ENCODE measurements at places on chromosomes 5 and 9. TPM values are rescaled to one million over a fixed set of nuclear protein-coding genes. Genes with fewer than 3 reads are reported as not detected.
A peak's percentile ranks its signal among the peaks of the same experiment; 100 is the strongest.

- no peak overlapping the region for H3K4me3 ChIP-seq
- DNase-seq = peak; percentile 13
- H3K36me3 ChIP-seq = no peaks in the 10 kb centered on the region
Measured at GRCh38 chr5:138605254-138605972, 30.2 kb upstream of the HSPA9 start.

DNA sequence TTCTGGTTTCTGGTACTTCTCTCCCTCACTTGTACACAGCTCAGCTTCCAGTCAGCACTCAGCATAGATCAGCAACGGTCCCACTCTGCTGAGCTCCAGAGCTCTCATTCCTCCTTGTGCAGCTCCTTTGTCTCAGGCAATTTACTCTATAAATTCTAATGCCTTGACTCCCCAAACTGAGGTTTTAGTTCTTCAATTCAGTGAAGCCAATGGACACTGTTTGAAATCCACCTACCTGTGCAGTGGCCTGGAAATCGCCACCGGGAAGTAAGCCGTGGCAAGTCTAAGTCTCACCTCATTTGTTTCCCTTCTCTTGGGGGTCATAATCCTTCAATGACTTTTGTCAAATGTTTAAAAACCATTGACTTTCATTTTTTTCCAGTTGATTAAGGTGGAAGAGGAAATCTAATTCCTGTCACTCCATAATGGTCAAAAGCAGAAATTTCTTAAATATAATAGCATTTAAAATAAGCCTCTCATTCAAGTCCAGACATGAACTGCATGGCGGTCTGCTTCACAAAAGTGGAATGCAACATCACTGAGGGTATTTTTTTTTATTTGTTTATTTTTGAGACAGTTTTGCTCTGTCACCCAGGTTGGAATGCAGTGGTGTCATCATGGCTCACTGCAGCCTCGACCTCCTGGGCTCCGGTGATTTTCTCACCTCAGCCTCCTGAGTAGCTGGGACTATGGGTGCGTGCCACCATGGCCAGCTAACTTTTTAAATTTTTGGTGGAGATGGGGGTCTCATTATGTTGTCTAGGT, 79.6 kb downstream of the C7 start:
- no peaks in the 10 kb centered on the region for H3K27me3 ChIP-seq
- H3K4me3 ChIP-seq = no peak overlapping the region
- DNase-seq = no peak
- H3K4me1 ChIP-seq = no peaks in the 10 kb centered on the region
- no peak overlapping the region for H3K27ac ChIP-seq

- no peaks in the 10 kb centered on the region for H3K27me3 ChIP-seq
- DNase-seq = no peak
- no peaks in the 10 kb centered on the region for H3K36me3 ChIP-seq
- H3K4me1 ChIP-seq = no peaks in the 10 kb centered on the region
- H3K27ac ChIP-seq = no peak overlapping the region
Measured at GRCh38 chr5:24235946-24236345, 408.8 kb downstream of the CDH10 start.

GRCh38 chr9:83701769-83702168, 6.0 kb downstream of the UBQLN1 start:
- H3K4me3 ChIP-seq = peak overlapping the region; percentile 22
- H3K27me3 ChIP-seq = no peaks in the 10 kb centered on the region
- peak; percentile 88 for DNase-seq
- peak overlapping the region; percentile 57 for H3K27ac ChIP-seq
- no peaks in the 10 kb centered on the region for H3K36me3 ChIP-seq

DNA sequence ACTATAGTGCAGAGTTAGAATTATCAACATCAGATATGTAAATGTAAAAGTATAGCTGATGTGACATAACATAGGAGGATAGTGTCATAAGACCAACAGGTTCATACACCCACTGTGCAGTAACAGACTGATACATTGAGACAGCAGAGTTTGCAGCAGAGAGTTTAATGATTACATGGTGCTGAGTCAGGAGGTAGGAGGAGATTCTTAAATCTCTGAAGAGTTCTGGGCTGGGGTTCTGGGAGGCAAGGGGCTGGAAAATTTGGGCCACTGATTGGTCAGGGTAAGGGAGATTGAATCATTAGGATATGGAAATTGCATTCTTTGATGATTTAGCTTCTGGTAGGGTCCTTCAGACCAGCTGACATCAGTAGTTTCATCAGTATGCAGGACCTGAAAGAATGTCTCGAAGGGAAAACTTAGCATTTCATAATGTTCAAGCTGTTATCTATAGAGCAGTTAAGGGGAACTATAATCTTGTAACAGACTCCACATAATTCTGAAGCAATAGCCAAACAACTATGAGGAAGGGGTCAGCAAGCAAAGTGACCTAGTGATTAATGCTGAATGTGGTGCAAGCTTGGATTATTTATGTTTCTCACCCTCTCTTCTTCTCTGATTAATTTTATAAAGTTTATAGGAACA, 35.6 kb downstream of the CCL28 start:
- DNase-seq = no peak
- H3K36me3 ChIP-seq = no peaks in the 10 kb centered on the region
- H3K27me3 ChIP-seq = no peaks in the 10 kb centered on the region
- no peak overlapping the region for H3K27ac ChIP-seq
- H3K4me3 ChIP-seq = no peak overlapping the region
- no peaks in the 10 kb centered on the region for H3K4me1 ChIP-seq

- peaks cover 3% of the 10 kb centered on the region for H3K36me3 ChIP-seq
- no peak overlapping the region for H3K27ac ChIP-seq
- DNase-seq = no peak
- no peaks in the 10 kb centered on the region for H3K27me3 ChIP-seq
Measured at GRCh38 chr5:159181152-159181551, 28.2 kb downstream of the RNF145 start.

- no peak overlapping the region for H3K4me3 ChIP-seq
- H3K27me3 ChIP-seq = no peaks in the 10 kb centered on the region
- H3K36me3 ChIP-seq = peaks cover 22% of the 10 kb centered on the region
Measured at GRCh38 chr9:92297611-92298010, 4.1 kb upstream of the IARS1 start.

DNA sequence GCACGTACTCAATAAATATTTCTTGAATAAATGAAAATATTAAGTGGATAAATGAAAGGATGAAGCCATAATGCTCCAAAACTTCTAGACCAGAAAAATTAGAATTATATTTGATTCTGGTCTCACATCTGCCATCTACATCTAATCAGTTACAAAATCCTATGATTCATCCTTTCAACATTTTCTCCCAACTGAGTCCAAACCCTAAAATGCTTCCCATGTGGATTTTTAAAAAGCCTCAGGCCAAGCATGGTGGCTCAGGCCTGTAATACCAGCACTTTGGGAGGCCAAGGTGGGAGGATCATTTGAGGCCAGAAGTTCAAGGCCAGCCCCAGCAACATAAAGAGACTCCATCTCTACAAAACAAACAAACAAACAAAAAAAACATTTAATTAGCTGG, 31.6 kb upstream of the FST start:
- no peaks in the 10 kb centered on the region for H3K36me3 ChIP-seq
- H3K4me1 ChIP-seq = no peaks in the 10 kb centered on the region
- H3K27ac ChIP-seq = no peak overlapping the region
- H3K27me3 ChIP-seq = no peaks in the 10 kb centered on the region

DNA sequence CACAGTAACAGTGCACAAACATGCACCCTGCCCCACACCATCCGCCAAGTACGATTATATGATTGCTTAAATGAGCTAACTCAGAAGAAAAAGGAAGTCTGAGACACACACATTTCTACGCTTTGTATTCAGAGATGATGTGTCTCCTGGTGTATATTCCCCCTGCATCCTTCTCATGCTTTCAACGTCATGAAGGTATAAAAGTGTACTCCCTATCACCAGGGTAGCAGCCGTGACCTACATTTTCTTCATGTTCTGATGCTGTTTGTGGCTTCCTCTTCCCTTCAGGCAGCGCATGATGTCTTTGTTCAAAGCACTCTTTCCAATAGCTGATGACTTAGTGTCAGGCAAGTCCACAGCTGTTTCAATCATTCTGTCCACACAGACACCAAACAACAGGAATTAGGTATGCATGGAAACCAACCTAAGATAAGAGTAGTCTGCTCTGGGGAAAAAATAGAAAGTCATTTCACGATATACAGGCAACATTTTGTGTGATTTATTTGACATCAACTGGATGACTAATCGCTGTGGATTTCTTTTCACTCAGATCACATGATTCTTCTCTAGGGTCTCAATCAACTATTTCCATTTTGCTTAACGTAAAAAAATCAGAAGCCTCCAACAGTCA, 269.4 kb upstream of the PTGER4 start:
- H3K36me3 ChIP-seq = no peaks in the 10 kb centered on the region
- H3K4me1 ChIP-seq = peaks cover 24% of the 10 kb centered on the region
- peak; percentile 97 for DNase-seq

- no peak for DNase-seq
- no peak overlapping the region for H3K27ac ChIP-seq
- H3K4me3 ChIP-seq = no peak overlapping the region
- H3K4me1 ChIP-seq = peaks cover 10% of the 10 kb centered on the region
Measured at GRCh38 chr5:52925001-52925400, 64.2 kb upstream of the ITGA2 start.

GRCh38 chr9:24828687-24829086, 283.0 kb upstream of the IZUMO3 start:
- H3K27me3 ChIP-seq = no peaks in the 10 kb centered on the region
- H3K4me1 ChIP-seq = no peaks in the 10 kb centered on the region
- DNase-seq = no peak
- no peak overlapping the region for H3K27ac ChIP-seq
- H3K4me3 ChIP-seq = no peak overlapping the region

DNA sequence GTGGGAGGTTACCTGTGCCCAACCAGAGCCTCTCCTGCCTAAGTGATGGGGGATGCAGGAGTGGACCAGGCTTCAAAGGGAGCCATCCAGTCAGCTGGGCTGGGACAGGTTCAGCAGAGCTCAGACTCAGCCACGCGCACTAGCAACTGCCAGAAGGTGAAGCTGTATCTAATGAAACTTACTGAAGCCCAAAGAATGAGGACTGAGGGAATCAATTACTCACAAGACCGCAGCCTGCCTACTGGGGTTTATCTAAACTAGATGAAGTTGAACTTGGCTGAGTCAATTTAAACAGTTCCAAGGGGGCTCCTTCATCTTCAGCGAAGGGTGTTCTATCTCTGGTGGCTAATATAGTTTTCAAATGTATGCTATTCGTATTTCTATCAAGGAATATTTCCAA, 11.4 kb downstream of the HAND1 start:
- no peaks in the 10 kb centered on the region for H3K36me3 ChIP-seq
- H3K4me1 ChIP-seq = no peaks in the 10 kb centered on the region
- DNase-seq = no peak
- H3K27me3 ChIP-seq = peaks cover 24% of the 10 kb centered on the region

- no peak for DNase-seq
- no peaks in the 10 kb centered on the region for H3K4me1 ChIP-seq
- peaks cover 3% of the 10 kb centered on the region for H3K27me3 ChIP-seq
- H3K36me3 ChIP-seq = no peaks in the 10 kb centered on the region
- H3K4me3 ChIP-seq = no peak overlapping the region
Measured at GRCh38 chr9:14895806-14896205, 14.4 kb downstream of the FREM1 start.

DNA sequence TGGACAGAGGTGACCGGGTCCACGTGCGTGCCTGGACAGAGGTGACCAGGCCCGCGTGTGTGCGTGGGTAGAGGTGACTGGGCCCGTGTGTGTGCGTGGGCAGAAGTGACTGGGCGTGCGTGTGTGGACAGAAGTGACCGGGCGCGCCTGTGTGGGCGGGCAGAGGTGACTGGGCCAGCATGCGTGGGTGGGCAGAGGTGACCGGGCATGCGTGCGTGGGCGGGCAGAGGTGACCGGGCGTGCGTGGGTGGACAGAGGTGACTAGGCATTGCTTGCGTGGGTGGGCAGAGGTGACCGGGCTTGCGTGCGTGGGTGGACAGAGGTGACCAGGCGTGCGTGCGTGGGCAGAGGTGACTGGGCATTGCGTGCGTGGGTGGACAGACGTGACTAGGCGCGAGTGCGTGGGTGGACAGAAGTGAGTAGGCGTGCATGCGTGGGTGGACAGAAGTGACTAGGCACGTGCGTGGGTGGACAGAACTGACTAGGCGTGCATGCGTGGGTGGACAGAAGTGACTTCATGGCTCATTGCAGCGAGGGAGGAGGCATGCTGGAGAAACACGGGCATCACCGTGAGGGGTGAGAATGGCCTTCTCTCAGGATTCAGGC, 254.1 kb upstream of the IRX4 start:
- H3K4me3 ChIP-seq = no peak overlapping the region
- no peak overlapping the region for H3K27ac ChIP-seq
- H3K4me1 ChIP-seq = no peaks in the 10 kb centered on the region
- no peak for DNase-seq
- no peaks in the 10 kb centered on the region for H3K36me3 ChIP-seq

DNA sequence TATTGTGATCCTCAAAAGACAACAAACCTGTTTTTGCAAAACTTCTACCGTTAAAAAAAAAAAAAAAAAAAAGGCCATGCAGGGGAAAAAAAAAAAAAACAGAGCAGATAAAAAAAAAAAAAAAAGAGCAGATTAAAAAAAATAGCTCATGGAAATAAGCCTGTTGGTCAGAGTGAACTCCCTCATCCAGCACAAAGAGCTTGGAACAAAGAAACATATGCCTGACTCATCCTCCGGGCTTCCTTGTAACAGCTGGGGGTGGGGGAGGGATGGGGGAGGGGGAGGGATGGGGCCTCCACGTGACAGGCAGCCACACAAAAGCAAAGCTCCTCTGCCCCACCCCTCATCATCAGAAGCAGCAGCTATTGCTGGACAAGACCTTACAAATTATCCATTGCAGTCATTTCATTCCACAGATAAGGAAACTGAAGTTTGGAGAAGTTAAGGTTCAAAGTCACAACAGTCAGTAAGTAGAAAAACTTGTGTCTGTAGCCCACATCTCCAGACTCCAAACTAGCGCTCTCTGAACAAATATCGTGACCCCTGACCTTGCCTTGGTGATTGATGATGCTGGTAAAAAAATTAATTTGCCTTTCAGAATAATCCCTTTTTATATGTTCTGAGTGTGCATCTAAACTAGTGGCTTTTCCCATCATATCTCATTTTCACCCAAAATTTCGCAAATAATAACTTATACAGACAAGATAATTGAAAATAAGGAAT, 38.9 kb downstream of the SLC35D2 start:
- peaks cover 18% of the 10 kb centered on the region for H3K4me1 ChIP-seq
- no peak overlapping the region for H3K4me3 ChIP-seq
- H3K27me3 ChIP-seq = no peaks in the 10 kb centered on the region
- H3K27ac ChIP-seq = peak overlapping the region; percentile 51
- DNase-seq = peak; percentile 83

- no peak overlapping the region for H3K4me3 ChIP-seq
- no peaks in the 10 kb centered on the region for H3K36me3 ChIP-seq
- no peak overlapping the region for H3K27ac ChIP-seq
- H3K4me1 ChIP-seq = no peaks in the 10 kb centered on the region
- no peaks in the 10 kb centered on the region for H3K27me3 ChIP-seq
Measured at GRCh38 chr9:119544492-119544891, 175.3 kb upstream of the BRINP1 start.

PTGES gene
- total RNA-seq = not detected

MLANA gene
- total RNA-seq = not detected

CFAP157 gene
- not detected for total RNA-seq

PITX1 gene
- total RNA-seq = 0.42 TPM

MYORG gene
- 7.0 TPM for total RNA-seq

DMRTA1 gene
- 2.1 TPM for total RNA-seq

PCDHB2 gene
- total RNA-seq = 0.23 TPM

MRRF gene
- total RNA-seq = 36.4 TPM

WDR38 gene
- total RNA-seq = not detected

PCDHGC3 gene
- 36.1 TPM for total RNA-seq

NUTM2F gene
- total RNA-seq = not detected

XPA gene
- 18.5 TPM for total RNA-seq

C9orf153 gene
- total RNA-seq = 0.66 TPM

IL3 gene
- not detected for total RNA-seq

AK3 gene
- total RNA-seq = 42.3 TPM

LMX1B gene
- not detected for total RNA-seq

LCN10 gene
- total RNA-seq = not detected
